SK-N-DZ (cell line): ENCODE measurements at places on chromosomes 5 and 9.

DNA sequence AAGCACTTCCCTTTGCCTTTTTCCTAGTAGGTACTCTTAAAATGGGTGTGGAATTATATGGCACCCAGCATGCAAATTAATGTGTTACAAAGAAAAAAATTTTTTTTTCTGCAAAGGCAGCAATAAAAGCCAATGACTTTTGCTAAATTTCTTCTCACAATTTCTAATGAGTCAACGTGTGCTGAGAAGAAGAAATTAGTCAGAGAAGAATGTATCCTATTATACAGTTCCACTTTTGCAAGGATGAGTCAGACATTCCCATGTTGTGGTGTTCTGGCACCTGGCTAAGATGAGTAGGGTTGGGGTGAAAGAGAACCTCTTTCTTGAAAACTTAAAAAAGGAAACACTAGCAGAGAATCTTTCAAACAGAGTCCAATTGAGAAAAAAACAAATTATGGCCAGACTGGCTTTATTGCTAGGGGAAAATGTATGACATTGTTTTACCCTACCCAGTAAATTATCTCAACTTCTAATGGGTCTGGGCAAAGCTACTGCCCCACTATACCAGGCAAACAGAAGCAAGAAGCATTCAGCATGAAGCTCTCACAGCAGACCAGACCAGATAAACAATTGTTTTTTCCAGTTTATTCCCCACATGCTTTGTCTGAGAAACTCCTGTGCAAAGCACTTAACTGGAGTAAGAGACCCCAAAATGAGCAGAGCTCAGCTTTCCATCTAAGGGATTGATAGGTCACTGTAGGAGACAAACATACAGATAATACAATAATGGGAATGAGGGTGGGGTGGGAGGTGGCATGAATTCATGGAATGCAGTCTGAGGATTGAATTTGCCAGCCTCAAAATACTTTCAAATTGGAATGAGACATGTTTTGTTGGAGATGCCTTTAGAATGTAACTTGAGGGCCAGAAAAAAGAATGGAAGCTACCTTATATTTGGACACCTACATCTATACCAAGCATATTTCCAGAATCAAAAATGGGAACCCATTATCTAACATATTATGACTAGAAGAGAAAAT, 220.8 kb upstream of the RFX3 start:
- DNase-seq: no peak

DNA sequence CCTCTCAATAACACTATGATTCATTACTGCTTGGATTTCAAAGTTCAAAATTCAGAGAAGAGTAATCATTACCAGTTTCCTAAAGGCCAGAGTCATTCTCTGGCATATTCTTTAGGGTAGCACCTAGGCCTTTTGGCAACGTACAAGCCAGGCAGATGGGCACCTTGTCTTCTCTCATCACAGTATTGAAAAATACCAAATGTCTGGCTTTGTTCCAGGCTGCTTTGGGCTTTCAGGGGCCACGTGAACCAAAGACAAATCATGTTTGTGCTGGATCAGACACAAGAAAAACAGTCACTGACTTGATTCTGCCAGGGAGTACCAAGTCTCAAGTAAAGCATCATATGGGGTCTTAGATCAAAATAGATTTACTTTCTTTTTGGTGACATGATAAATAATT, 15.5 kb downstream of the MEGF9 start:
- DNase-seq: no peak

DNA sequence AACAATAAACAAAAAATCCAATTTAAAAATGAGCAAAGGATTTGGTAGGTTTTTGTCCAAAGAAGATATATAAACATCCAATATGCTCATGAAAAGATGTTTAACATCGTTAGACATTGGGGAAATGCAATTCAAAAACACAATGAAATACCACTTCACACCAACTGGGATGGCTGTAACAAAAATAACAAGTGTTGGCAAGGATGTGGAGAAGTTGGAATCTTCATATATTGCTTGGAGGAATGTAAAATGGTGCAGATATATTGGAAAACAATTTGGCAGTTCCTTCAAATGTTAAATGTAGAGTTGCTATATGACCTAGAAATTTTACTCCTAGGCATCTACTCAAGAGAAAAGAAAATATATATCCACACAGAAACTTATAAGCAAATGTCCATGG, 224.3 kb downstream of the AUH start:
- DNase-seq: no peak

GRCh38 chr9:110606179-110606790, 26.7 kb upstream of the SVEP1 start:
- DNase-seq: no peak

DNA sequence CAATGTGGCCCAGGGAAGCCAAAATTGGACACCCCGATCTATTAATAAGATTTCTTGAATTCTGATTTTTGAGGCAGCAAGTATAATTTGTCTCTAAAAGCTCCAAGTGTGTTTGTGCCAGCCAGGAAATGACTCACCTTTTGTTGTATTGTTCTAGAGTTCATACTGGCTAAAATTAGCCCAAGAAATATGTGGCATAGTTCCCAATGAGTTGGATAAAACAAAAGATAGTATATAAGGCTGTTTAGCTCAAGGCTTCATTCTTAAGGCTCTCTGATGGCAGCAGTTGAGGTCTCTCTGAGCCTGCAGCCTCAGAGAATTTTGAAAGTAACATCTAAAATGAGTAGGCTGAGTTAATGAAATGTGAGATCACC, 21.6 kb downstream of the HMGXB3 start:
- no peak for DNase-seq

DNA sequence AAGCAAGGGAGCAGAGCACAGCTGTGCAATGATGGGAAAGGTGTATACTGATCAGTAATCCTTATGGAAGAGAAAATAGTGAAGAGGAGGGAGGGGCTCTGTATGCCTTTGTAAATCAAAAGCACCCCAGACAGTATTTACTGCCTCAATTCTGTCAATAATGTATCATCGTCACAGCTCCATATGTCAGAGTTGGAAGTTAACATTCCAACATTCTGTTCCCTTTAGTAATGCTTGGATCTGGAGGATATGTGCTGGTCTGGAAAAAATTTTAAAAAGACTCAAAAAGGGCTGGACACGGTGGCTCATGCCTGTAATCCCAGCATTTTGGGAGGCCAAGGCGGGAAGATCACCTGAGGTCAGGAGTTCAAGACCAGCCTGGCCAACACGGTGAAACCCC, 310.4 kb downstream of the ACTL7B start:
- DNase-seq: no peak

- DNase-seq: no peak
Measured at GRCh38 chr5:42875785-42876374, 64.2 kb upstream of the SELENOP start.

GRCh38 chr5:135309391-135310327, 89.4 kb downstream of the MACROH2A1 start:
- DNase-seq: no peak

GRCh38 chr9:89356782-89357181, 38.5 kb downstream of the SECISBP2 start:
- no peak for DNase-seq

- no peak for DNase-seq
Measured at GRCh38 chr9:18941060-18941740, 91.8 kb downstream of the SAXO1 start.

- no peak for DNase-seq
Measured at GRCh38 chr5:6717247-6717646, 4.0 kb downstream of the TENT4A start.

DNA sequence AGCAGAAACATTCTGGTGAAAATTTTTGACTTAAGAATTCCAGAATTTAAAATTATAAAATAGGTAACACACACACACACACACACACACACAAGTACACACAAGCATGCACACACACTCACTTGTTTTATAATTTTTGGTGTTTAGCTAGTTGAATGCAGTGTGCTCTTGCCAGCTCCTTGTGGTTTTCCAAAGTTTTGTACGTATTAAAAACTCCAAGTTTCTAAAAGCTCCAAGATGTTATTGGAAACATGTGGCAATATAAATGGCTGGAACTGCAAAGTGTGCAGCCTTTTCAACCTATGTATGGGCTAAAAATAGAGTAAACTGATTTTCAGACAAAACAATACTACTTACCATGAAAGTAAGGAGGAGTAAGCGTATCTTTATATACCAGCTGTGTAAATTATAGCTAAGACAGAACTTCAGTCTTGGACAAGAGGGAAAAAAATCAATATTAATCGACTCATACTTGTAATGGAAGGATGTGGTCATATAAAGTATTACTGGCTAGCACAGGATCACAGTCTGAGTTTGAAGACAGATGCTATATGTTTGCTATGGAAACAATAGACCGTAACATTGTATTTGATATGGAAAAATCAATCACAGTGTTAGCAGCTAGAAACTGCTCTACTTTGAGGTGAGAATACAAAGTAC, 727.1 kb upstream of the GRAMD2B start:
- no peak for DNase-seq

- no peak for DNase-seq
Measured at GRCh38 chr5:151464101-151464500, 16.7 kb downstream of the SLC36A1 start.

DNA sequence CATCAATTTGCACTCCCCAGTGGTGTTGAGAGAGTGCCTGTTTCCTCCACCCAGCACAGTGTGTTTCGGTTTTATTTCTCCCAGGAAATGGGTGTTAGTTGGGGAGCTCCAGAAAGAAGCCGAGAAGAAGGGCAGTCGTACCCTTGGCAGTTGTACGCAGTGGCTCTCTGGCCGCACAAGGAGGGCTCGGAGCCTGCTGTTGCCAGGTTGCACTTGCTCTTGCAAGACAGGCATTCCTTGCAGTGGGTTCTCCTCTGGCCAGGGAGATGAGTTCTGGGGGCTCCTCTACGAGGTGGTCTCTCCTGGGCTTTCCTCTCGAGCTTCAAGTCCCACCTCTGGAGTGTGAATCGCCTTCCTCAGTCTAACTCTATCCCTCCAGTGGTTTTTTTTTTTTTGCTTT, 29.1 kb downstream of the QRFP start:
- no peak for DNase-seq

GRCh38 chr5:90440644-90441043, 31.1 kb upstream of the CETN3 start:
- DNase-seq: no peak

- DNase-seq: no peak
Measured at GRCh38 chr5:153276151-153276550, 214.3 kb upstream of the GRIA1 start.

DNA sequence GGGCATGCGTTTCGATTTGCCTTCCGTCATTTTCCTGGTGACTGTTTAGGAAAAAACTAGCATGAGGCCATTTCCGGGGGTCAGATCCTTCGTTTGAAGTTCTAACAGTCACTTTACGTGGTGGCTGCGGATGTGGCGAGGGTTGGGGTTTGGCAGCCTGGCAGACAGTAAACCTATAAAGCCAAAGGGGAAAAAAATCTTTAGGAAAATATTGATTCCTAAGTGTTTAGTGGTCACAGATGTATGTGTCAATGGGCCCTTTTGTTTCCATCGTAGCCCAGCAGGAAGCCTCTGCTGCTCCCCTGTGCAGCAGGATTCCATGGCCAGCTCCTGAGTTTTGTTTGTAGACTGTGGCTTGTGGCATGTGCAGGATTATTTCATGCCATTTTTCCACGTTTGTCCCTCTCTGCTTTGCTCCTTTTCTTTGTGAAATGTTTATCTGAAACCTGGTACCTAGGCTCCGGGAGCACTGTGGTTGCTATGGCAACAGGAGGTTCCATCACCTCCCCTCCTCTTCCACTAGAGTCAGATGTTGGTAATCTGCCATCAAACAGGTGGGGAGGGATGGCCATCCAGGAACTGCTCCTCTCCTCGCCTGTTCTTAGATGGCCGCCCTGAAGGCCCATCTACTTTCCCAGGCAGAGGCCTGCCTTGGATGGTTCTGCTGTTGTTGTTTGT, 202.3 kb downstream of the AOPEP start:
- no peak for DNase-seq

- no peak for DNase-seq
Measured at GRCh38 chr9:130284249-130284625, 18.7 kb downstream of the HMCN2 start.

DNA sequence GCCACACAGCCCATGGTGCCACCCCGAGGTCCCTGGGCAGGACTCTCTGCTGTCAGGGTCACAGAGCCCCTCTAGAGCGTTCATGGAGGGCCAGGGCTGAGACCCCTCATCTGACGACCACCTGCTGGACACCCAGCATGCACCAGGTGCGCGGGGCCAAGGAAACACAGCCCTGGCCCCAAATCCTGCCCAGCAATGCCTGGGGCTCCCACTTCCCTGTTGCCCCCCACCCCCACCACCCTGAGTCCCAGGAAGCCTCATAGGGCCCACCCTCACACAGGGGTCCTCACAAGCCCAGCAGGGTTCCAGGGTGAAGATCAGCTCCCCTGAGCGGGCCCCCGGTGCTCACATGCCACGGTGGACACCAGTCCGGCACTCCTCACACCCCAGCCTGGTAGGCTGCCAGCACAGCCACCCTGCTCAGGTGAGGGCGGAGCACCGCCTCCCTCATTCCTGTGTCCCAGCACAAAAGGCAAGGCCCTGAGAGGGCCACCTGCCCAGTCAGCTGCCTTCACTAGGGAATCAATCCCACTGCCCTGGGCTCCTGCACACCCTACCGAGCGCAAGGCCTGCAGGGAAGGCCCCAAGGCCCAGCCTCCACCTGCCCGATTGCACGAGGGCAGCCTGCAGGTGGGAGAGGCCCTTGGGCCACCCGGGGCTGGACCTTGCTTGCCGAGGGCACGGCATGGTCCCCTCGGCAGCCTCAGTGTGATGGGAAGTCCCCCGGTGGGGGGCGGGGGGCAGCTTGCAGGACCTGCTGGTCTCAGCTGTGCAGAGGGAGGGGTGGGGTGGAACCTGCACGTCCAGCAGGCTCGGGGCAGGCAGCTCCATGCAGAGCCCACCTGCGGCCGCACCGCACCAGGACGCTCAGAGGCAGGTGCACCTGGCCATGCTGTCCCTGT, 56.4 kb upstream of the UBAC1 start:
- no peak for DNase-seq

DNA sequence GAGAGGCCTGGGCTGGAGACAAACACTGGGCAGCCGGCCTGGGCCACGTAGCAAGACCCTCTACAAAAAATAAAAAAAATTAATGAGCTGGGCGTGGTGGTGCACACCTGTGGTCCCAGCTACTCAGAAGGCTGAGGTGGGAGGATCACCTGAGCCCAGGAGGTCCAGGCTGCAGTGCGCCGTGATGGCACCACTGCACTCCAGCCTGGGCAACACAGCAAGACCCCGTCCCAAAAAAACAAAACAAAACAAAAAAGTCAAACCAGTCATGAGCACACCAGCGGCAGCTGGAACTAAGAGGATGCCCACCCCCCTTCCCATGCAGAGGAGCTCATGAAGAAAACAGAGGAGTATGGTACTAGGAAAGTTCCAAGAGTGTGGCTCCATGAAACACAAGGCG, 2.2 kb upstream of the UBAC1 start:
- no peak for DNase-seq

DNA sequence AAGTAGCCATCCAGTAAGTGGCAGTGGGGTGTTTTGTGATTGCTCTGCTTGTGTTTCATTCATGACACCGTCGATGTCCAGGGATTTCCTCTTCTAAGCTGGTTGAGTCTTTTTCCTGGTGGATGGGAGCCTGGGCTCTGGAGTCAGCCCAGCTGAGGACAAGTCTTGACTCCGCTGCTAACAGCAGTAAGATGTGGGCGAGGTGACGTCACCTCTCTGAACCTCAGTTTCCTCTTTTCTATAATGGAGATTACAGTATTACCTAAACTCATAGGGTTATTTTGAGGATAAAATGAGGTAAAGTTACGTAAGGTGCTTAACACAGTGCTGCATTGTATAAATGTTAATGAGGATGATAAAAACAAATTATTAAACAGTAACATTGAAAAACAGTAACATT, 21.3 kb downstream of the FGF1 start:
- no peak for DNase-seq
